ENCODE measurements at places on chromosomes 12 and 14. TPM values are rescaled to one million over a fixed set of nuclear protein-coding genes. Genes with fewer than 3 reads are reported as not detected.

Gene COX8C
- total RNA-seq = not detected

Gene PLCZ1
- not detected for total RNA-seq

Gene C12orf54
- not detected for total RNA-seq

Gene MAP3K9
- 6.1 TPM for total RNA-seq

Measured in A549 treated with GW870086 at 1 μM for 4 hours (cell line).